ENCODE measurements at places on chromosomes 2 and 18.

DNA sequence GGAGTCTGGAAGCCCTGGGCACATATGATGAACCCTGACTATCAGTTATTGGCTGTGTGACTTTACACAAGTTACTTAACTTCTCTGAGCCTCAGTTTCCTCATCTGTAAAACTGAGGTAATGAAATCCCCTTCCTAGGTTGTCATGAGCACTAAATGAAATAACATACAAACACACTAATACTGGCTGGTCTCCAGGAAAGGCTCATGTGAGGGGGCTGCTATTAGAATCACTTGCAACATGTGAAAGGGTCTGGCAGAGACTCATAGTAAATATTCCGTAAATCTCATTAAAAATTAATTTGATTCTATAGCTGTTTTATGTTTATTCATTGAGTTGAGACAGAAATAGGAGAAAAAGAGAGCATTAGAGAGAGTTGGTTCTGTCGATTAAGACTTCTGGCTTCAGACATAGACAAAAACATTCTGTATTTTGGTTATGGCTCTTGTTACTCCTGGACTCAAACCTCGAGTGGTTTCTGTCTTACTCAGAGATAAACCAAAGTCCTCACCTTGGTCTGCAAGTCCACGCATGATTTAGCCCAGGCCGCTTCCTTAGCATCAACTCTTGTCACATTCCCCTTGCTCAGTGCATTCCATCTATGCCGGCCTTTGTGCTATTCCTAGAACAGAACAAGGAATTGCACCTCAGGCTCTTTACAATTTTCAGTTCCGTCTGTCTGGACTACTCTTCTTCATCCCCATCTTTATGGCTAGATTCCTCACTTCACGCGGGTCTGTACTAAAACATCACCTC, 139.1 kb downstream of the NXPH2 start:
- DNase-seq: no peak

- no peak for DNase-seq
These were observed 99.6 kb downstream of the ATL2 start for GRCh38 chr2:38277245-38278116.

- DNase-seq: peak; percentile 93
These were observed 3.7 kb upstream of the GAD1 start for GRCh38 chr2:170812710-170813600.

DNA sequence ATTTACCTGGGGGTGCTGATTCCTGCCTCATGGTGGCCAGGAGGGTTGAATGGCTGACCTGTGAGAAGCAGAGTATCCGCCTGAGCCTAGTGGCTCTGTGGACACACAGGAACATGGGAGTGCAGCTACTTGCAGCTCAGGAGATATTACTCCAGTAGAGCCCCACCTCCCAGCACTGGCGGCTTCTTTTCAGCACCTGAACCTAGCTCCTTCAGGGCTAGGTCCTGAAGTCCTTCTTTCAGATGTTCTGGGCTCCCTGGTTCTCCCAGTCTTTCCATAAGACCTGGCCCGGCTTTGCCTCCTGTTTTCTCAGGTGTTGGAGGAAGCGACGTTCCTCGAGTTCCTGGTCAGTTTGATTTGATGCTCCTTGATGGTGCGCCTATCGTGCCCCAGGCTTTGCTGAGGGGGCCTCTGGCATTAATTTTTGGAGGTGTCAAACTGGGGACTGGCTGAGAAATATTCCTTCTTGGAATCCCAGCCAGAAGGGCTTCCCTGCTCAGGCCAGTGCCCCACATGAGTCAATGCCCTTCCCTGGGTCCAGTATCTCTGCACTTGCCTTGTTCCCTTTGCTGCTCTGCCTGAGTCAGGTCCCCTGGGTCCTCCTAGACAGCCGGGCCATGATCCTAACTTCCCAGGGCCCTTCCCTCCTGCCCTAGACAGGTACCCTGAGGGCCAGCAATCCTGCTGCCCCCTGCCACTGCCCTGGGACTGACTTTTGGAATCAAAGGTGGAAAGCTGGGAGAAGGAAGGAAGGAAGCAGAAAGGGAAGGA, 110.7 kb upstream of the HAAO start:
- no peak for DNase-seq

DNA sequence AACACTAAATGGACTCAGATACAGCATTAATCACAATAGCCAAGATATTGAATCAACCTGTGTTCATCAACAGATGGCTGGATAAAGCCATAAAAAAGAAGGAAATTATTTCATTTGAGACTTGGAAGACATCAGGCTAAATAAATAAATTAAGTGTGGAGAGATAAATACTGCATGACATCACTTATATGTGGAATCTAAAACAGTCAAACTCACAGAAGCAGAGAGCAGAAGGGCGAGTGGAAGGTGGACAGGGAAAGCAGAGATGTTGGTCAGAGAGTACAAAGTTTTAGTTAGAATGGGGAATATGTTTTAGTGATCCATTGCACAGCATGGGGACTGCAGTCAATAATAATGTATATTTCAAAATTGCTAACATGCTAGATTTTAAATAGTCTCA, 207.2 kb downstream of the VAPA start:
- DNase-seq: no peak

- DNase-seq: peak; percentile 90
These were observed 513.8 kb downstream of the RNF144A start for GRCh38 chr2:7430869-7431641.

DNA sequence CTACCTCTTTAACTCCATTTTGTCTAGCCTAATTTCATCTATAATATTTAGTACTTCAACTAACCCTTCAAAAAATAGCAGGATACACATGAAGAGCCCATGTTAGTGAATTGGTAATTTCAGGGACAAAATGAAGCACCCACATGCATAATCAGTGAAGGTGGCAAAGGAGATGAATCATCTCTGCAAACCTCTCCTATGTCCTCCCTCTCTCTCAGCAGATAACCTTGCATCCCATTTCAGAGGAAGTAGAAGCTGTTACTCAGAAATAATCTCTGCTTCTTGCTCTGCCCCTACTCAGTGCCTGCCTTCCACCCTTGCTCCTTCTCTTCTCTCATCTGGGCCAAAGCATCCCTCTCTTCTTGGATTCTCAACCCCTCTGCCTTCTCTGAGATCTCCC, 60.2 kb upstream of the CAVIN2 start:
- DNase-seq: no peak

DNA sequence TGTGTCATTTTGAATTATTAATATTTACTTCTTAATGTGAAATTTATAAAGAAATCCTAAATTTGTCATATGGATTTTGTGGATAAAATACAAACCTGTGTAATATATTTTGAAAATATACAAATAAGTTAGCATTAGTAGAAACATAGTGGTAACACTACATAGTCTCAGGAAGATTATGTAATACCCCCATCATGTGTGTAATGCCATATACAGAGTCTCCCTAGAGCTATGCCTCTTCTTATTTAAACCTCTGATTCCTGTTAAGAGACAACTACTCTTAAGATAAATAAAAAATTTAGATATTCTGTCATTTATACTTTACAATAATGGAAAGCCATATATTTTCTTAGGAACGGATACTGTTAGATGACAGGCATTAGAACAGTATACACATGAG, 2012.0 kb upstream of the LRRTM1 start:
- no peak for DNase-seq

DNA sequence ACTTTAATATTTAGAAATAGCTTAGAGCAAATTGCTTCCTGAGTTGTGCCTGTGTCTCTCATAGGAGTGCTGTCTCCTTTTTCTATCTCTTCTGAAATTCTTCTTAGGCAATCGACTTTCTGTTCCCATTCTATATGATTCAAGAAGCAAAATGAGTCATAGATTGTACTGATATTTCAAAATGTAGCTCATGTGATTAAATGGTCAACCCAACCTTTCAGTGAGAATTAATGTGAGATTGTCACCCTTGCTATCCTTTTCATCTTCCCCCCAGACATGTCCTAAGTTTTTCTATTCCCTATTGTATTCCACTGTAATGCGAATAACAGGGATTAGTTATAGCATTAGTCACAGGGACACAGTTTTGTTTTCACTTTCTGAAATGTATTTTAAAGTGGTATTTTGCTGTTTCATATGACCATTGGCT, 413.6 kb downstream of the THSD7B start:
- DNase-seq: peak; percentile 62

GRCh38 chr18:47263430-47264307, 12.2 kb upstream of the SKOR2 start:
- DNase-seq: no peak
